CD4-positive, alpha-beta T cell treated with Interleukin-4 for 1 hour (primary cell): ENCODE measurements at places on chromosomes 4 and X.
A peak's percentile ranks its signal among the peaks of the same experiment; 100 is the strongest.

DNA sequence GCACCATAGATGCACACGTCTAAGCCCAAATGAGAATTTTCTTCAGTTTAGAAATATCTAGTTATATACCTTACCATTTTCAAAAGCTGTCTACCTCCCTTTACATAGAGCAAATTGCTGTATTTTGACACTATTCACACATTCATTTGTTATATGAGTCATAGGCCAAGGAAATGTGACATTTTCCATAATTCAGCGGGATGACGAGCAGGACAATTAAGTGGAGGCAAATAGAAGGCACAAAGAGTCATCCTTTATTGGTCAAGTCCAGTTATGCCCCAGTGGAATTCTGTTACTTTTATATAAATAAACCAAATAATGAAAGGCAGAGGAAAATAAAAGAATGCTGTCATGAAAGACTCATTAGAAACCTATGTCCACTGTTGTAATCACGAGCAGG is 27.9 kb downstream of the FGF13 start:
- no peak for DNase-seq

GRCh38 chr4:74394476-74395136 is 29.7 kb downstream of the EREG start:
- no peak for DNase-seq

GRCh38 chr4:157220371-157220881 is at the start of gene GRIA2:
Gene GRIA2, plus strand, starts transcription at chr4:157220728. Its CDS starts 315 bp downstream, at chr4:157221043.
- no peak for DNase-seq

- no peak for DNase-seq
Observed at GRCh38 chr4:1209821-1210220, 37.4 kb upstream of the SPON2 start.

DNA sequence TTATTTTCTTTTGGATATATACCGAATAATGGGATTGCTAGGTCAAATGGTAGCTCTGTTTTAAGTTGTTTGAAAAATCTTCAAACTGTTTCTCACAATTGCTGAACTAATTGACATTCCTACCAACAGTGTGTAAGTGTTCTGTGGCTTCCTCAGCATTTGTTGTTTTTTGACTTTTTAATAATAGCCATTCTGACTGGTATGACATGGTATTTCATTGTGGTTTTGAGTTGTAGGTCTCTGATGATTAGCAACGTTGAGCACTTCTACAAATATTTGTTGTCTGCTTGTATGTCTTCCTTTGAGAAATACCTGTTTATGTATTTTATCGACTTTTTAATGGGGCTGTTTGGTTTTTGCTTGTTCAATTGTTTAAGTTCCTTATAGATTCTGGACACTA is 680.1 kb upstream of the GRIA3 start:
- DNase-seq: no peak

DNA sequence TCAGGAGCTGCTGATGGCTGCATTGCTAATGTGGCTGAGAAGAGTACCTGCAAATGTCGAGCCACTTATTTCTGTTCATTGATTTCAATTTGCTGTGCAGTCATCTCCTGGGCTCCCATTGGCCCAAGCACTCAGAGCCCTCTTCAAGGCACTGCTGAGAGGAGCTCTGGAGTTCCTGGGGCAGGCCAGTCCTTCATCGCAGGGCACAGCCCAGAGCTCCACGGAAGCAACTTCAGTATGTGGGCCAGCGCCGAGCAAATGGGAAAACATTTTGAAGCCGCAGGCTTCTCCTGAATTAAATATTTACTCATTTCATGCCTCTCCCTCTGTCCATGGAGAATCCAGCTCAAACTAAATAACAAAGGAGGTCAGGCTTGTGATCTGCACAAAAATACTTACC is 383.3 kb downstream of the BCOR start:
- no peak for DNase-seq

- DNase-seq: no peak
Observed at GRCh38 chr4:153383131-153383530, 38.6 kb downstream of the MND1 start.

DNA sequence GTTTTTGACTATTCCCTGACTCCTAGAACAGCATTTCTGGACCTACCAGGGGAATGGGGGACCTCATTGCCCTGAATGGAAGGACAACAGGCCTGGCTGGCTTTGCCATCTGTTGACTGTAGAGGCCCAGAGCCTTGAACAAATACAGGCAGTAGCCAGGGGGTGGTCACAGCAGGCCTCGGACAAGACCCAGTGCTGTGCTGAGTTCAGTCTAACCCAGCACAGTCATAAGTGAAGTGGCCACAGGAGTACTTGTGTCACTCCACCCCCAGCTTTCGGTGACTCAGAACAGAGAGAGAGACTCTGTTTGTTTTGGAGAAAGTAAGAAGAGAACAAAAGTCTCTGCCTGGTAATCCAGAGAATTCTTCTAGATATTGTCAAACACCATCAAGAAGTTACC is 310.0 kb downstream of the PRR32 start:
- no peak for DNase-seq

- no peak for DNase-seq
Observed at GRCh38 chr4:102610007-102610406, 108.8 kb downstream of the NFKB1 start.

- peak; percentile 70 for DNase-seq
Observed at GRCh38 chrX:130079824-130080406, 30.4 kb downstream of the ELF4 start.

- DNase-seq: no peak
Observed at GRCh38 chr4:41438931-41439297, 99.0 kb upstream of the LIMCH1 start.

GRCh38 chr4:57039345-57039744 is 60.6 kb downstream of the POLR2B start:
- no peak for DNase-seq

DNA sequence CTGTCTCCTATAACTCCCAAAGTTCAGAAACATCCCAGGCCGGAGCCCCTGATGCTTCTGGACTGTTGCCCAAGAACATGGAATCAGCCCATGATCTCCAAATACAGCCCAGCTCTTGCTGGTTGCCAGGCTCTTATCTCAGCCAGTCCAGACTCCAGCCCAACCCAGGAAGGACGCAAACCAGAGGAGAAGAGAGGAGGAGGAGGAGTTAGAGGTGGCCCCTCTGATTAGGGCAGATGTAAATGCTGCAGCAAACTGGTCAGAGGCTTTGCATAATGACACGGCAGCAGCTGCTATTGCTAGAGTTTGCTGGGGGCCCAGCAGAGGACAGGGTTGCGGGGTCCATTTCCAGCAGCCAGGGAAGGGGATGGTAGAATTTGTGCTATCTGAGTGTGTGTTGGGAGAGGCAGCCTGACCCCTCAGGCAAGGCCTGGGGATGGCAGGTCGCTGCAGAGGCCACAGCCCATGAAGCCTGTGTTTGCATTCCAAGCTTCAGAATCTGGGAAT is 4.2 kb upstream of the OTUD5 start:
- DNase-seq: no peak

GRCh38 chrX:30150196-30150895 is 65.0 kb upstream of the MAGEB2 start:
- no peak for DNase-seq

GRCh38 chrX:13285693-13286092 is 34.2 kb downstream of the ATXN3L start:
- DNase-seq: no peak

DNA sequence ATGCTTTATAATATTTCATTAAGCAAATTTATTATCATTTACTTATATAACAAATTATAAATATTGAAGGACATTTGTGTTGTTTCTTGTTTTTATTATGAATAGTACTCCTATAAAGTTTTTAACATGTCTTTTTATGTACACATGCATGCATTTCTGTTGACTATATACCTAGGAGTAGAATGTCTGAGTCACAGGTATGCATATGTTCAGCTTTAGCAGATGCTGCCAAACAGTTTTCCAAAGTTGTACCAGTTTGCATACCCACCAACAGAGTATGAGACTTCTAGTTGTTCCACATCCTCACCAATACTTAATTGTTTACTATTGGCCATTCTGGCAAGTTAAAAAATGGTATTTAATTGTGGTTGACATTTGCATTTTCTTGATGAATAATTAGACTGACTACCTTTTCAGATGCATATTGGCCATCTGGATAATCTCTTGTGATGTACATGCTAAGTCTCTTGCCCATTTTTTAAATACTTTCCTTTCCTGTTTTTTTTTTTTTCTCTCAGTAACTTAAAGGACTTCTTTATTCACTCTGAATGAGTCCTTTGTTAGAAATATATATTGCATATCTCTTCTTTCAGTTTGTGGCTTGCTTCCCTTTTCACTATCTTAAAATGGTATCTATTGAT is 132.2 kb upstream of the TRIM2 start:
- no peak for DNase-seq

DNA sequence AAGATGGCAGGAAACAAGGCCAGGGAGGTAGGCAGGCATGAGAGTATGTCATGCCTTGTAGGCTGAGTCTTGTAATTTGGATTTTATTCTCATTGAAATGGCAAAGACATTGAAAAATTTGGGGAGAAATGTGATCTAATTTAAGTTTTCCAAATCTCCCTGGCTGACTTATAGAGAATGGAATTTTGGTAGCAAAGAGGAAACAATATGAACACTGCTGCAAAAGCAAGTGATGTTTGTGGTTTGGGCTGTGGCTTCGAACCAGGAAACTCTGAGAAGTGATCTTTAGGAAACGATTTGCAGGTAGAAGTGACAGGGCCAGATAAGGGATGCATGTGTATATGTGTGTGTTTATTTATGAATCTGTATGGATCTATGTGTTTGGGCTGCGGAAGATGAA is 35.6 kb downstream of the ARSJ start:
- DNase-seq: peak; percentile 12
